ENCODE measurements at places on chromosomes 6 and 20. TPM values are rescaled to one million over a fixed set of nuclear protein-coding genes. Genes with fewer than 3 reads are reported as not detected.

Gene GNMT
- total RNA-seq, result not detected

Gene MEP1A
- total RNA-seq, result not detected

DNA sequence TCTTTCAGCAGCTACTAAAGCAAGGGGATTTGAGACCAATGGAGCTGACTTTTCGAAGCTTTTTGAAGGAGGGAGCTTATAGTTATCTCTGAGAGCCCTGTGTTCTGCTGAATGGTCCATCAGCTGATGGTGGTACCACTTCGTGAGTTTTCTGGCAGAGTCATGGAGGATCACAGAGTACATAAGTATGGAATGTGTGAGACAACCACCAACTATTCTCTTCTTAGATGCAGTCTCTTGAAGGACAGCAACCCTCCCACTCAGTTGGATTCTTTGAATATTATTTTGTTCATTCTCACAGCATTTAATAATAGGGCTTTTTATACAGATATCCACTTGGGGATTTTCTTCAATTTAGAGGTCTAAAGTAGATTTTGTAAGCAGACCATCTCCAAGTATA is 75.3 kb downstream of the ELOVL2 start:
- H3K36me3 ChIP-seq, result no peaks in the 10 kb centered on the region
- DNase-seq, result no peak
- no peak overlapping the region for H3K27ac ChIP-seq
- no peak overlapping the region for H3K4me3 ChIP-seq

GRCh38 chr6:150511313-150511712 is 88.4 kb upstream of the PLEKHG1 start:
- no peaks in the 10 kb centered on the region for H3K36me3 ChIP-seq
- no peaks in the 10 kb centered on the region for H3K27me3 ChIP-seq
- no peak for DNase-seq
- no peak overlapping the region for H3K4me3 ChIP-seq

Gene TRIM26
- total RNA-seq, result 35.4 TPM
